ENCODE measurements at places on chromosomes 4 and X. TPM values are rescaled to one million over a fixed set of nuclear protein-coding genes. Genes with fewer than 3 reads are reported as not detected.

The AGTR2 gene
- not detected for polyA plus RNA-seq

The ZDHHC15 gene
- polyA plus RNA-seq, result 9.3 TPM

The AKAP4 gene
- polyA plus RNA-seq, result not detected

The PDCL2 gene
- not detected for polyA plus RNA-seq

The FRMPD4 gene
- 1.2 TPM for polyA plus RNA-seq

The CYSLTR1 gene
- not detected for polyA plus RNA-seq

The TMPRSS11B gene
- polyA plus RNA-seq, result not detected

The PPP1R2C gene
- polyA plus RNA-seq, result not detected

The CLIC2 gene
- polyA plus RNA-seq, result 2.9 TPM

The FRMPD3 gene
- polyA plus RNA-seq, result 0.32 TPM

The SOD3 gene
- polyA plus RNA-seq, result not detected

The TMEM156 gene
- not detected for polyA plus RNA-seq

The GPR34 gene
- not detected for polyA plus RNA-seq

The DUX4 gene
- not detected for polyA plus RNA-seq

The LNX1 gene
- polyA plus RNA-seq, result 3.4 TPM

The KIAA0232 gene
- 55.9 TPM for polyA plus RNA-seq

The CCSER1 gene
- 23.6 TPM for polyA plus RNA-seq

The CLGN gene
- 20.8 TPM for polyA plus RNA-seq

The MAGEA9B gene
- not detected for polyA plus RNA-seq

The SLC2A9 gene
- not detected for polyA plus RNA-seq

The KIAA1210 gene
- polyA plus RNA-seq, result not detected

The NHSL2 gene
- 1.5 TPM for polyA plus RNA-seq

The JADE3 gene
- 6.8 TPM for polyA plus RNA-seq

The APLN gene
- 0.38 TPM for polyA plus RNA-seq

The ATOH1 gene
- not detected for polyA plus RNA-seq

The LAP3 gene
- 36.9 TPM for polyA plus RNA-seq

The RADX gene
- polyA plus RNA-seq, result 67.5 TPM

The CPEB2 gene
- polyA plus RNA-seq, result 12.4 TPM

The PRDM8 gene
- 0.46 TPM for polyA plus RNA-seq

The CTAG1B gene
- polyA plus RNA-seq, result not detected

The FAM133A gene
- polyA plus RNA-seq, result 4.9 TPM

The LAMP2 gene
- 42.6 TPM for polyA plus RNA-seq

The IL9R gene
- not detected for polyA plus RNA-seq

The ADAM29 gene
- 0.48 TPM for polyA plus RNA-seq

The MAGEA1 gene
- not detected for polyA plus RNA-seq

The EOLA2 gene
- 21.7 TPM for polyA plus RNA-seq

The GAGE13 gene
- polyA plus RNA-seq, result not detected

The PHOX2B gene
- polyA plus RNA-seq, result not detected

The PLAC8 gene
- polyA plus RNA-seq, result not detected

The MXRA5 gene
- polyA plus RNA-seq, result 0.28 TPM

The SRPK3 gene
- not detected for polyA plus RNA-seq

The TSPAN6 gene
- 63.3 TPM for polyA plus RNA-seq

The CT45A6 gene
- not detected for polyA plus RNA-seq

The SPACA5 gene
- not detected for polyA plus RNA-seq

The PRRG1 gene
- 9.1 TPM for polyA plus RNA-seq

The USP17L27 gene
- not detected for polyA plus RNA-seq

The NPY1R gene
- polyA plus RNA-seq, result 19.8 TPM

The NSUN7 gene
- polyA plus RNA-seq, result 0.51 TPM

The LINC00632 gene
- polyA plus RNA-seq, result 13.8 TPM

The NR3C2 gene
- 0.06 TPM for polyA plus RNA-seq

The PPP1R3F gene
- polyA plus RNA-seq, result 21.0 TPM

The MID2 gene
- 1.9 TPM for polyA plus RNA-seq

The PCDH10 gene
- 37.0 TPM for polyA plus RNA-seq

The GLOD5 gene
- polyA plus RNA-seq, result not detected

The ACTRT1 gene
- polyA plus RNA-seq, result not detected

The PDGFRA gene
- 0.43 TPM for polyA plus RNA-seq

The ARMCX1 gene
- polyA plus RNA-seq, result 84.5 TPM

The PROM1 gene
- polyA plus RNA-seq, result 2.3 TPM

Data from neural cell (in vitro differentiated cells).